Inflammatory macrophage treated with lipopolysaccharide for 1 hour (primary cell): ENCODE measurements at places on chromosomes 11 and 22.
A peak's percentile ranks its signal among the peaks of the same experiment; 100 is the strongest.

DNA sequence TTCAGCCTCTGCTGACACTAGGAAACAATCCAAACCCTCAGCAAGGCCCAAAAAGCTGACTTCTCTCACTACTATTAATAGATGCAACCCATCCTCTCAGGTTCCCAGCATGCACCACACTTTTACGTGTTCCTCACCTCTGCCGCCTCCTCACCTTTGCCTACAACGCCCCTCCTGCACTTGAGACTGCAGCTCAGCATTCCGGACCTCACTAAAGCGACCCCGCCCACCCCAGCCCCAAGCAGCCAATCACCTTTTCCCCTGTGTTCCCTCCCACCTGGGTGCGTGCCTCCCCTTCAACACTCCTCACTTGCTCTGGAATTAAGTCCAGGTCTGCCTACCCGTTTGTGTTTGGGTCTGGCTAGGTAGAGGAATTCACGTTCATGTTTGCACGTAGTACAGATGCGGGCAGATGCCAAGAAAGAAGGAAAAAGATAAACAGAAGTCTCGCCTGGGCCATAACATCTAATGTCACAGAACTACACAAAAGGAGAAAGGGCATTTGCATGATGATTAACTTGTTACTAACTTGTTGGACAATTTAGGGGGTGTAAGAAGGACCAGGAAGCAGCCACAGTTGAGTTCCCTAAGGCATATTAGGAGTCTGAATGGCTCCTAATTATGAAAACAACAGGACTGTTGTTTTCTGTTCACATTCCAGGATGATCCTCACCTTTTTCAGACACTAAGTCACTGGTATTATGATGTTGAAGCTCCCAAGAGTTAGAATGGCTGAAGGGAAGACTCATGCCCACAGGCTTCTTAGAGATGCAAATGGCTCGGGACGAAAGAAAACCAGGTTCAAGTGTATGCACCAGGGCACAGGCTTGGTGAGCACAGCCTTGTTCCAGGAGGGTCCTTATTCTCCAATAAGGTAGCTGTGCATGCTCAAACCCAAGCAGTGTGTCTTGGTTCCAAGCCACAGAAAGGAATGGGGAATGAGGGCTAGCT, 102.2 kb downstream of the MICAL3 start:
- DNase-seq: no peak

- DNase-seq: no peak
Observed at GRCh38 chr11:44507896-44508445, 57.5 kb upstream of the CD82 start.

DNA sequence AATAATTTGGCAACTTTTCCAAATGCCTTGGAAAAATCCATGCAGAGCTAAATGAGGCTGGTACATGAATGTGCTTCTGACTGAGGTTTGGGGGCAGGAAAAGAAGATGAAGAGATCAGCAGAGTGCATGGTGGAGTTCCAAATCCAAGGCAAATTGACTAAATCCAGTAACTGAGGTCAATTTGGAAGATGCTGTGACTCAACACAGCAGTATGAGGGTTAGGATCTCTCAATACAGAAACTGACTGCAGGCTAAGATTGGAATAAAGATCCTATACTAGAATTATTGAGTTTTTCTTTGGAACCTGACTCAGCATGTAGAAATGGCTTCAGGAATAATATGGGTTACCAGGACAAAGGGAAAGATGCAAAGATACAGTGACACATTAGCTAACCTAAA, 99.3 kb upstream of the FAT3 start:
- no peak for DNase-seq

GRCh38 chr11:130208241-130209127, 48.9 kb downstream of the ST14 start:
- no peak for DNase-seq

DNA sequence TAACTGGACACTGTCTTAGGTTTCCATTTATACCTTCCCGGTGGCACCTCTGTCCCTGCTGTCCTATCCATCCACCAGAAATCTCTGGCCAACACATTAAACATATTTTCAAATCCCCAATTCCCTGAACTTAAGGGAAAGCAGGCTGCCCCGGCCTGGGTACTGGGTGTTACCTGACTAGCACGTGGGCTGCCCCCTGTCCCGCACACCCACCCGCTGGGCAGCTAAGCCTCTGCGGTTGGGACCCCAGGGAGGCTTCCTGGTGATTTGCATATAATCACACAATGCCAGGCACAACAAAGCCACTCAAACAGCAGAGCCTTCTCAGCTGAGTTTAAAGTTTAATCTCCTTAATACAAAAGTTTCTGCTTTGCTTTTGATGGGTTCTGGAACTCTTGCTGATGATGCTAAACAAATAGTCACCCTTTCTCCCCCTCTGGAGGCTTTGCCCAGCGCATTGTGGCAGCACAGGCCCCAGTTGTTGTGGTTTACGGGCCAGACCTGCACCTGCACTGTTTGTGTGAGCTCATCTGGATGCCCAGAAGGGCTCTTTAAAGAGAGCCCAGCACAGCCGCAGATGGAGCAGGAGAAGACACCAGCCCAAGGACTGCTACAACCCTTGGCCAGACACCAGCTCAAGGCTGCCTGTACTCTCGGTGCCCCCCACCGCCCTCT, 59.9 kb upstream of the POU2AF1 start:
- DNase-seq: no peak

DNA sequence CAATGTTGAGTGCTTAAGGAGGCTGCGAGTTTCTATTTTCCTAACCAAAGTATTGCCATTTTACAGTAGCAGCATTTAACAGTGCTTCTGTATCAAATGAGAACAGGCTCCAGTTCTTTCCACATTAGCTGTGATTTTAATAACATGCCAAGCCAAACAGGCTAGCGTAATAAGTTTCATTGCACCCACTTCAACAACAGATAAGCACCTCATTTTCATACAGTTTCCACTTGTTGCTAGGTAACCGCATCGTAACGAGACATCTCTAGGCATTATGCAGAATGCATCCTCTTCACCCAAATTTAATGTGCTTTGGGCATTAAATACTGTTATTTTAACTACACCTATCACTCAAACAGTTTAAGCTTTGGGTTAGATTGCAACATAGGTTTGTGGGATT, 79.0 kb downstream of the CADM1 start:
- no peak for DNase-seq

- peak; percentile 76 for DNase-seq
Observed at GRCh38 chr11:48107188-48107704, 109.4 kb upstream of the OR4B1 start.

GRCh38 chr22:38273135-38273826, 471 bp upstream of the TMEM184B start:
- peak; percentile 5 for DNase-seq

DNA sequence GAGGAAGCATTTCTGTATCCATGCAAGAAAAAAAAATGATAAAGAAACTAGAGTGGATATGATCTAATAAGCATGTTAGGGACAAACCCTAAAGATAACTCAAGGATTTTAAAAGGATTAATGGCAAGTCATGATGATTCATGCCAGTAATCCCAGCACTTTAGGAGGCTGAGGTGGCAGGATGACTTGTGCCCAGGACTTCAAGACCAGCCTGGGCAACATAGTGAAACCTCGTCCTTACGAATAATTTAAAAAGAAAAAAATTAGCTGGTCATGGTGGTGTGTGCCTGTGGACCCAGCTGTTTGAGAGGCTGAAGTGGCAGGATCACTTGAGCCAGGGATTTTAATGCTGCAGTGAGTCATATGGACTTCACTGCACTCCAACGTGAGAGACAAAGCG, 145.5 kb upstream of the BLID start:
- DNase-seq: no peak

DNA sequence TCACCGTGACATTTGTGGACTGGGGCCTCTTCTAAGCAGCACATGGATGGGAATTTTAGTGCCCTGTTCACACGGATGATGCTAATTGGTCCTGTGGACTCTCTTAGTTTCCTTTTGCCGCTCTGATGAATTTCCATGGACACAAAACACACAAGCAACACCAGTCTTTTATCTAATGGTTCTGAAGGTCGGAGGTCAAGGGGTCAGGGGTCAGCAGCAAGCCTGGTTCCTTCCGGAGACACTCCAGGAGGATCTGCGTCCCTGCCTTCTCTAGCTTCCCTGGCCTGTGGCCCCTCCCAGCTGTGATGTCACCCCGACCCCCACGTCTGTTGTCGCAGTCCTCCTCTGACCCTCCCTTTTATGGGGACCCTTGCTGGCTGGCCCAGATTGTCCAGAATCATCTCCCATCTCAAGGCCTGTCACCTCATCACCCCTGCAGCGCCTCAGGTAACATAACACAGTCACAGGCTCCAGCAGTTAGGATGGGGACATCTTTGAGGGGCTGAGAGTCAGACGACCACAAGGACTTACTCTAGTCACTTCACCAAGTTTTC, 6.8 kb downstream of the NADSYN1 start:
- no peak for DNase-seq

DNA sequence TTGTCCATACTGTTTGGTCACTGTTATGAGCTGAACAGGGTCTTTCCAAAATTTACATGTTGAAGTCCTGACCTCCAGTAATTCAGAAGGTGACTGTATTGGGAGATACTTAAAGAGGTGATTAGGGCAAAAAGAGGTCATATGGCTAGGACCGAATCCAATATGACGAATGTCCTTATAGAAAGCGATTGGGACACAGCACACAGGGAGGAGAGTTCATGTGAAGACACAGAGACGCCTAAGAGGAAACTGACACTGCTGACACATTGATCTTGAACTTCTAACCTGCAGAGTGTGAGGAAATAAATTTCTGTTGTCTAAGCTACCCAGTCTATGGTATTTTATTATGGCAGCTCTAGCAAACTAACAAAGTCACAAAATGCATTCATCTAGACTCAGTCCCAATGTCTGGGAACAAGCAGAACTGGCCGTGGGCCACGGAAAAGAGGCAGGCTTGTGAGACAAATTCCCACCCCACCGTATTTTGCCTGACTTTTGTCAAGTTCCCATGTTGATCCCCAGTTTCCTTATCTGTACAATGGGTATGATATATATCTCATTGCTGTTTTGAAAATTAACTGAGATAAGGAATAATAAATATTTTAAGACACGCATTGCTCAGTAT, 295.0 kb downstream of the NTM start:
- DNase-seq: peak; percentile 2

DNA sequence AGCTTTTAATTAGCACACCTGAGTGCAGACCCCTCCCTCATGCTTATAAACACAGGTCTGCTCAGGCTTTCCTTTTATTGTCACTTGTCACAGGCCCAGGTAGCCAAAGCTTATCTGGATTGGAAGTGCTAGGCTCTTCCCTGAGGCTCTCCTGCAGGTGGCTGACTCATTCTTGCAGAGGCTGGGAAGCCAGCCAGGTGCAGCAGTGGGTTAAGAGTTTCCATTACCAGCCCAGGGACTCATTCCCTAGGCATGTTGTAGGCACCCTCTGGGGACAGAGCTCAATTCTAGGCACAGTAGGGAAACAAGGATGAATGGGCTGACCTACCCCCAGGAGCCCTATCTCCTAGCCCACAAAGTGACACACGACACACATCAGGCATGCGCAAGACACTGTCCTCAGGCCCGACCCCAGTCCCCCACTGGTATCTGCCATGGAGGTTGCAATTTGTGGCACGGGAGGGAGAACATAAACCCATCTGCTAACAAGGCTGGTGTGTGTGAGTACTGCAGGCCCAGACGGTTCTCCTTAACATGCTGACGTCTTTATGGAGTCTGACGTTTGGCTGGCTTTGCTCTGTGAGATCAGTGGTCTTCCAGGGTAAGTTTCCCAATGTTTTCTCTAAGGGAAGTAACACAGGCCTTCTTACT, 94.2 kb downstream of the ABTB2 start:
- DNase-seq: no peak

- DNase-seq: no peak
Observed at GRCh38 chr11:24574461-24574860, 77.6 kb downstream of the LUZP2 start.

DNA sequence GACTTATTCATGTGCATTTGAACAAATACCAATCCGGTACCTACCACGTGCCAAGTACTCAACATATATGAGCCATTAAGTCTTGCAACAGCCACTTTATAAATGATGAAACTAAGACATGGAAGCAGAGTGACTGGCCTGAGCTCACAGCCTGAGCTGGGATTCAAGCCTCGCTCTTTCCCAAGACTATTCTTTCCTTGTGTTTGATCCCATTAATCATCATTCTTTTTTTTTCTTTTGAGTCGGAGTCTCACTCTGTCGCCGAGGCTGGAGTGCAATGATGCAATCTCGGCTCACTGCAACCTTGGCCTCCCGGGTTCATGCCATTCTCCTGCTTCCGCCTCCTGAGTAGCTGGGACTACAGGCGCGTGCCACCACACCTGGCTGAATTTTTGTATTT, 119.3 kb downstream of the ABTB2 start:
- DNase-seq: no peak

GRCh38 chr11:44747836-44748235, 21.1 kb downstream of the TSPAN18 start:
- DNase-seq: no peak

DNA sequence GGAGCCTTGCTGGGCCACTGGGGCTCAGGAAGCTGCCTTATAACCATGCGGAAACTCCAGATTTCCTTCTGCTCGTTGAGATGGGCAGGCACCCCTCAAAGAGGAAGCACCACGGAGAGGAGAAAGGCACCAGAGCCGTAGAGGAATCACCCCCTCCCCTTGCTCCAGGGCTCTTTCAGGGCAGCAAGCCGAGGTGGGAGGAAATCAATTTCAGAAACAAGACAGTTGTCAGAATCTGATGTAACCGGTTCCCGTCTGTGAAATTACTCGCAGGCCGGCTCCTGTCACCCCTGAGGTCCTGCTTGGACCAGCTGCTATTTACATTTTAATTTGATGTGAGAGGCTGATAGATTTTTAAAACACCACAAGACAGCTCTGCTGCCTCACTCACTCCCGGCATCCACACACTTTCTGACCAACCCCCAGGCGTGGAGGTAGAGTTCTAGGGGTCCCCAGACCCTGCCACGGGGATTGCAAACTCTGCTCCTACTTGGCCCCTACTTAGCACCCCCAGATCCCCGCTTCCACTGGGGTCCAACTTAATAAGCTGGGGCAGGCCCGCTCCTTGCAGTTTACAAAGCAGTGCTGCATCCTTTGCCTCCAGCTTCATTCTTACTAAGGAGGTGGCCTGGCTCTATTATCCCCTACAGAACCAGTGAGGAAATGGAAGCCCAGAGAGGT, 162.5 kb downstream of the CEP164 start:
- peak; percentile 25 for DNase-seq

GRCh38 chr11:124807660-124808270, 7.6 kb upstream of the MSANTD2 start:
- no peak for DNase-seq
